ENCODE measurements at places on chromosomes 6 and 20. TPM values are rescaled to one million over a fixed set of nuclear protein-coding genes. Genes with fewer than 3 reads are reported as not detected.

Gene SRMS
- total RNA-seq, result not detected

Gene CDSN
- not detected for total RNA-seq

Gene MYT1
- 0.74 TPM for total RNA-seq

Gene DDX27
- total RNA-seq, result 29.6 TPM

Gene C20orf144
- not detected for total RNA-seq

- DNase-seq, result no peak
These were observed 454.9 kb downstream of the PTPRT start for GRCh38 chr20:42734660-42735368.

DNA sequence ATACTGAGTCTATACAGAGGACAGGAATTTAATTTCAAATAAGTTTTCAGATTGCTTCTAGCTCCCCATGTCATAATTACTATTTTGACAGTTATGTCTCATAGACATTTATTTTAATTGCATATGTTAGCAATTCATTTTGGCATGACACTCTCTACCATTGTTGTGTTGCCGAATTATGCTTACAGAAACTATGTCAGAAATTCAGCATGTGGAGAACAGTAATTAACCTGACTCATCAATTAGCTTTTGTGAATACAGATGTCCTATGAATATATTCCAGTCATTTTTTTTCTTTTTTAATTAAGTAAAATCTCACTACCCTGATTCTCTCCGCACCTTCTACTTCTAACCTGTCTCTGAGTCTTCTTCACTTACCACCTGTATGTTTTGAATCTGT, 105.1 kb downstream of the NKAIN2 start:
- no peak for DNase-seq

Gene LKAAEAR1
- not detected for total RNA-seq

All from endothelial cell (in vitro differentiated cells).